ENCODE measurements at places on chromosomes 5 and 9.
A peak's percentile ranks its signal among the peaks of the same experiment; 100 is the strongest.

- DNase-seq, result no peak
These were observed 2.7 kb downstream of the PTGES start for GRCh38 chr9:129750013-129750638.

- DNase-seq, result no peak
These were observed 36.6 kb upstream of the ITGA1 start for GRCh38 chr5:52751137-52751536.

DNA sequence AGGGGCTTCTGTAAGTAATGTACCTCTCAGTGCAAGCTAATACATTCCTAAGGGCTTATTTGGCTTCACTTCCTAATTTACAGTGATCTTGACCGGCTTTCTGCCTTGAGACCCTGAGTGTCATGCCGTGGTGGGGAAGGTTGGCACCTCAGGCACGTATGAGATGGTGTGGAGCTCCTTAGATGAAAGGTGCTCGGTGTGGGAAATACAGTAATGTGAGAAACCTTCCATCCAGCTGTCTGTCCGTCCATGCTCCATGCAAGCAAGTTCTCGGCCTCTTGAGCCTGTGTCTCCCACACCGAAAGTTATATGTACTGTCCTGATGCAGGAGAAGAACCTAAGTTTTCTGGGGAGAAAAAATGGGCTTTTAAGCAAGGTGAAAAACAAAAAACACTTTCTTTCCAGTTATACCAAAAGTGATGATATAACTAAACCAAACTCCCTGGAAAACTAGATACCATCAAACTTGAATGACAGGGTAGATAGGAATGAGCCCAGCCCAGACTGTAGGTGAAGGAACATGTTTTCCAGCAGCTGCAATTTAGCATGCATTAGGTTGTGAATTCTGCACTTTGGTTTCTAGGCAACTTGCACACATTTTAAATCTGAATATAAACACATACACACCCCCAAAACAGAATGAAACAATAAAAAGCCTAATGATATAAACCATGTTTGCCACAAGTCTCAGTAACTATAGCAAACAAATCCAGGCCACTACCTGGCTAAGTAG lies 279.6 kb downstream of the FANCC start:
- DNase-seq, result no peak

DNA sequence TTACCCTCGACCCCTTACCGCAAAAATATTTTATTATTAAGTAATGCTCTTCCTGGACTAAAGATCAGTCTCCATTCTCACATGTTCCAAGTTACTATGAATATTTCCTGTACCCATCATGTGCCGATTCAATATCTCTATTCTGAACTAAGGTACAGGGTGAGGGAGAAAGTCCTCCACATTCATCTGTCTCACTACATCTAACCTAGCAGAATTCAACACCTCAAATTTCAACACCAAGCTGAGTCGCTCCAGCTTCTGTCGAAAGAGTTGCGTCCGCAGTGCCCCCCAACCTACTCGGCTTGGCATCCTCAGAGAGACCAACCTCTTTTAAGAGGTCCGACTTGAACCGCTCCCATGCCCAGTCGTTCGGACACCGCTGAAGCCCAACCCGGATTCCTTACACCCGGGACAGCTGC lies 1.0 kb downstream of the CERT1 start:
- peak; percentile 50 for DNase-seq

GRCh38 chr5:31832966-31833365 lies 194.0 kb downstream of the PDZD2 start:
- DNase-seq, result no peak
